ENCODE measurements at places on chromosomes 1 and 21.

DNA sequence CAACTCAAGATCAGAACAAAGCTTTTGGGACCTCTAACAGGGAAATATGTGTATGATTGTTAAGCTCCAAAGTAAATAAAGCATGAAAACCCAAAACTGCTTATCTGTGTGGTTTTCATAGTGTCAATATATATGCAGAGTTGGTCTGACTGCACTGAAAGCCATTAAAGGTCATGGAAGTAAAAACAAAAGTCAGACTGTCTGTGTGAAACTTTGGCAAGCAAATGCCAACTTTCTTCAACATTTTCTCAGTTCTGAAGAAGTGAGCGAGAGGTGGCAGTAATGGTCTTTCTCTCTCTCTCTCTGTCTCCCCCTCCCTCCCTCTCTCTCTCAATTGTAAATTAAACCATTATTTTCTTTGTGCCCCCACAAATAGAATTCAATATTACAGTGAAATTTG lies 100.1 kb upstream of the S1PR1 start:
- peak; percentile 11 for DNase-seq

DNA sequence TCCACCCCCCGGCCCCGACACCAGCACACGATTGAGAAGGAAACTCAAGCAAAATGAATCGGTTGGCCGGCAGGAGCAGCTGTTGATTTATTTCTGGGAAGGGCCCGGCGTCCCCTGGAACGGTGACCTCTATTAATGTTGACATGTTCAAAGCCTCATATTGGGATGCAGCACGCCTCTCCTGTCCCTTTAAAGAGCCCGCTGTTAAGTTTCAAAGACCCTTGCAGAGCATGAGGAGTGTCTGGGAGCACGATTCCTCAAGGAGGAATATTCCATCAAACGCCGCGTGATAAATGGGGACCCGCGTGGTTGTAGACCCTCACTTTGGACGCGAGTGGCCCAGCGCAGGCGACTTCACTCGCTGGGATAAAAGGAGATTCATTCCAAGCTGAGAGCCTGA lies 21.5 kb upstream of the ACTL8 start:
- DNase-seq, result no peak

- DNase-seq, result no peak
These were observed 34.6 kb upstream of the PIGC start for GRCh38 chr1:172478485-172478884.

- DNase-seq, result peak; percentile 34
These were observed 11.7 kb downstream of the SEMA4A start for GRCh38 chr1:156165083-156165482.

GRCh38 chr1:22801761-22802160 lies 91.1 kb downstream of the EPHB2 start:
- no peak for DNase-seq

- DNase-seq, result no peak
These were observed 651 bp upstream of the GABRD start for GRCh38 chr1:2018217-2019171.

DNA sequence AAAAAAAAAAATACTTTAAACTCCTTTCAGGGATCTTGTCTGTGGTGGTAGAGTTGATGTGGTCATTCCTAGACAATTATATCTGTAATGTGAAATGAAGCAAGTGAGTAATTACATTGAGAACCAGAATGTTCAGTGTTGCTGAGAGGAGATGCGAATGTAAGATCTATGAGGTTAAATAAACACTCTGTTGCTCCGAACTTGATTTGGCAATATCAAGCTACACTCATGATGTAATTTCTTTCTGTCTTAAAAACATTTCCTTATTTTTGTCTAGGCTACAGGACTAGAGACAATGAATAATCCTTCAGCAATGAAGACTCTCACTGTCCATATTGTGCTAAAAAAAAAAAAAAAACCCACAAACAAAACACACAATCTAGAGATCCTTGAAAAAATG lies 63.1 kb upstream of the IGSF5 start:
- DNase-seq, result peak; percentile 69

DNA sequence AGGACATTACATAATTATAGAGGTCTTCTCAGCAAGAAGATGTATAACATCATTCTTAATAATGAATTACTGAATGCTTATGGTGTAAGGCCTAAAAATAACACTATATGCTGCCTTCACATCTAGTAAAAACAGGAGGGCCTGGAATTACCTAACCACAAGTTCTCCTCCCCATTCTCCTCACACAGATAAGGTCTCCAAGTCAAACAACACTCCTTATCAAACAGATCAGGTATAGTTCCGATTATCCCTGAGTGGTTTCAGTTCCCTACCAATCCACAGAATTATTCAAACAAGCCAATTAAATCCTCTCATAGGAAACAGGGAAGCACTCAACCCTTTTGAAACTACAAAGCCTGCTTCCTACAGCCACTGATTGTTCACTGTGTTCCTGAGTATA lies 4.0 kb upstream of the AGBL4 start:
- no peak for DNase-seq

GRCh38 chr1:13646521-13646920 lies 53.5 kb upstream of the PRDM2 start:
- DNase-seq, result no peak

DNA sequence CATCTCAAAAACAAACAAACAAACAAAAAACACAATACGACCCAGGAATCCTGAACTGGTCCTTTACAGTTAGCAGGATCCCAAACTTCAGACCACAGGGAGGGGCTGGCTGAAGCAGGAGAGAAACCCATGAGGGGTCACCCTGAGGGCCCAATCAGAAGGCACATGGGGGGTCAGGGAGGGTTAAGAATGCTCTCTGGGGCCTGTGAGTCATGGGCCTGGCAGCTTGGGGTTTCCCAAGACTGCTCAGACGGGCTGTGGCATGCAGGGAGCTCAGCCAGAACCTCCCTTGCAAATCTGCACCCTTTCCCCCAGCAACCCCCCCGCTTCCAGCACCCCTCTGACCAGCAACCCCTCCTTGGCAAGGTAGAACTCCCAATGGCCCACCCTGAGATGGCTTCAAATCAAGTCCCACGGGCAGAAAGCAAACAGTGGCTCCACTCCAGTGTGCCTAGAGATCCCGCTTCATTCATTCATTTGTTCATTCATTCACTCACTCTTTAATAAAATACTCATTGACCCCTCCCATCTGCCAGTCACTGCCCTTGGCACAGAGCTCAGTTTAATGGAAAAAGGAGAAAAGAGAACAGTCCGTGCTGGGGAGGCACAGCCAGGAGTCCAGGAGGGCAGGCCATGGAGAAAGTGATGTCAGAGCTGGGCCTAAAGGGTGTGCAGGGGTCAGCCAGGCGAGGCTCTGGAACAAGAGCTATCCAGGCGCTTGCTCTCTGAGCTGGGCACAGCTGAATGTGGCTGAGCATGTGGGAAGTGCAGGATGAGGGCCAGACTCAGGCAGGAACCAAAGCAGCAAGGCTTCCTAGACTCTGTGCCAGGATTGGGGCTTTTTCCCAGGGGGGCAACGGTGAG lies 8.2 kb downstream of the UQCRHL start:
- DNase-seq, result peak; percentile 98

- no peak for DNase-seq
These were observed 197.3 kb upstream of the COA6 start for GRCh38 chr1:234176000-234176399.

DNA sequence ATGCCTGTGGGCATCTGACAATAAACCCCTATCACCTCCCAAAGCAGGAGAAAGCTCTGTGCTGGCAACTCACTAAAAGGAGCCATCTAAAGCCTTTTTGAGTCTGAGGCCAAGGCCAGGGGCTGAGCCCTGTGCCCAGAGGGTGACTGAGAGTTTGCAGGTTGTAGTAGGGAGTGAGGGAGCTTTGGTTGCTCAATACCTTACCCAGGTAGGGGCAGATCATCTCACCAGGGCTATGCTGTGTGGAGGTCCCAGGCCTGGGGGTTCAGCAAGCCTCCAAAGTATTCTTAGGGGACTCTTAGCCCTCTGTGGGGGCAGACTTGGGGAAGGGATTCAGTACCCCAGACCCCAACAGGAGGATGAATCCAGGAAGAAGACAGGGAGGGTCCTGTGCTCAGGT lies 21.2 kb downstream of the S100A7 start:
- no peak for DNase-seq
